ENCODE measurements at places on chromosomes 4 and X.
A peak's percentile ranks its signal among the peaks of the same experiment; 100 is the strongest.

DNA sequence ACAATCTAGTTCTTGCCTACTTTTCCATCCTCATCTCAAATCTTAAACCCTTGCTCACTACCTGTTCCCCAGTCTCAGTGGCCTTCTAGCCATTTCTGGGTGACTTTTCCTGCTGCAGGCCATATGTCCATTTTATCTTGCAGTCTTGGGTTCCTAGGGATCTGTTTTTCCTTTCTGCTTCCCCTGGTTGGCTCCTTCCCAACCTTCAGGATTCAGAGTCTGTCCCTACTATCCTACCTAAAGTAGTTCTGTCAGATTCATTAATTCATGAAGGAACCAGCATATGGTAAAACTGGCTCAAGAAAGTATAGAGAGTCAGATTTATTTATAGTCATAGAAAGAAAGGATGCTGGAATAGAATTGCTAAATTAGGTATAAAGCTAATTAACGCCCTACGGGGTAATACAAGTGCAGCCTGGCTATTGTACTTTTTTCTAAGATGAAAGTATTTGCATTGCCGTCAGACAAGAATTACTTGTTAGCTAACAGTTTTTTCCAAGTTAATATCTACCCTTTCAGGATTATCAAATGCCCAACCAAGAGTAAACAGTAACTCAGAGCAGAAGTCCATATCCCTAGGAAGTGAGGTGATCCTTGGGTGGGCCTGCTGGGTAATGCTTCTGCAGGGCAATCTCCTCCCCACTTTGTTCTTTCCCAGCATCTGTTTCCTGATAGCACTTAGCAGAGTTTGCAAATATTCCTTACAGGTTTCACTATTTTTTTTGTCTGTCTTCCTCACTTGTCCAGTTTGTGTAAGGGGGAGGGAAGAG, 63.6 kb downstream of the REPS2 start:
- DNase-seq, result no peak

GRCh38 chrX:132094164-132094563, 33.7 kb downstream of the FRMD7 start:
- DNase-seq, result peak; percentile 61

- no peak for DNase-seq
Measured at GRCh38 chr4:31139767-31140166, 419.6 kb downstream of the PCDH7 start.

DNA sequence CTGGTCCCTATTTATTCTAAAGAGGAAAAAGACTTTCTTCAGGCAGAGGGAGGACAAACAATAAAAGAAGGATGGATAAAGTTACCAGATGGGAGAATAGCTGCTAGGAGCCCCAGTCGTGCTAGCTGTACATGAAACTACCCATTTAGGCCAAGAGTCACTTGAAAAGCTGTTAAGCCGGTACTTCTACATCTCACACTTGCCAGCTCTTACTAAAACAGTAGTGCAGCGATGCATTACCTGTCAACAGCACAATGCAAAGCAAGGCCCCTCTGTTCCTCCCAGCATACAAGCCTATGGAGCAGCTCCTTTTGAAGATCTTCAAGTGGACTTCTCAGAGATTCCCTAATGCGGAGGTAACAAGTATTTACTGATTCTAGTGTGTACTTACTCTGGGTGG, 1138.8 kb downstream of the ARAP2 start:
- no peak for DNase-seq

DNA sequence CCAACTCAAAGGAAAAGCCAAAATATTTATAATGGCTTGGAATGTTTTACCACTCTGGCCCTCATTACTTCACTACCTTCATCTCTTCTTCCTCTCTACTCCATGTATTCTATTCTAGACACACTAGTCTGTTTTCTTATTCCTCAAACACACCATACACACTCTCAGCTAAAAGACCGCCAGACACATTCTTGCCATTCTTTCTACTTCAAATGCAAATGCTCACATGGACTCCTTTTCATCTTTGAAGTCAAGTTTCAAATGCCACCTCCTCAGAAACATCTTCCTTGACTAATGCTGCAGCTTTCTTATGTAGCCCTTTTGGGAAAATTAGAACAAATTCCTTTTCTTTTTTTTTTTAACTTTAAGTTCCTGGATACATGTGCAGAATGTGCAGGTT, 412.9 kb upstream of the FMR1 start:
- no peak for DNase-seq

GRCh38 chr4:40414673-40415072, 79.5 kb downstream of the CHRNA9 start:
- DNase-seq, result no peak

DNA sequence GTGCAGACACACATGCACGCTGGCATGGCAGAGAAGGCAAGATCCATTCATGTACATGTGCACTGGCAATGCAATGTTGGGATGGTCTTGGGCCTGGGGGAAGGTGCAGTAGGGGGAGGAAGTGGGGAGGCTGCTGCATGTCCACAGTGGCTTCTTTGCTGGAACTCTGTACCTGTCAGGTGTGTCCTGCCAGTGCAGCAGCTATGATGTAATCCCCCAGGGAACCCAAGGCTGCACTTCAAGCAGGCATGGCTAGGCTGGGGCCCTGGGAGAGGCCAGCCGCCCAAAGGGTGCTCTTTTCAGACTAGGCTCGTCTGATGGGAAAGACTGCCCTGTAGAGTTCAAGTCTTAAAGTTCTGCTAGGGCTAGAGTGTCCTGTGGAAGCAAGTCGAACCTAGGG, 1304.0 kb downstream of the FAM133A start:
- DNase-seq, result no peak

DNA sequence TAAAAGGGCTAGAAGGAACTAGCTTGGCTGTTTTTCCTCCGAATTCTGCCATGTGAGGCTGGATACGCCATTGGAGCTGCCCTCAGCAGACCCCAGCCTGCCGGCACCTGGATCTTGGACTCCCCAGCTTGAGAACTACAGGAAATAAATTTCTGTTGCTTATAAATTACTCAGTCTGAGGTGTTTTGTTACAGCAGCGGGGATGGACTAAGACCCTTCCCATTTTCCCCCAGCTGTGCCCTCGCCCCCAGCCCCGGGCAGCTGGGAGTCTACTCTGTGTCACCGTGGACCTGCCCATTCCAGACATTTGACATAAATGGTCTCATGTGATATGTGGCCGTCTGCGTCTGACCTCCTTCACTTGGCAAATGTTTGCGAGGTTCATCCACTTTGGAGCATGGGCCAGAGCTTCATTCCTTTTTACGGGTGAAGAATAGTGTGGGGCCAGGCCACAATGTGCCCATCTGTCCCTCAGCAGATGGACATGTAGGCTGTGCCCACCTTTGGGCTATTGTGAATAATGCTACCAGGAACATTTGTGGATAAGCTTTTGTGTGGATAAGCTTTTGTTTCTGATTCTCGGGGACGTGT, 30.7 kb upstream of the SPON2 start:
- no peak for DNase-seq

DNA sequence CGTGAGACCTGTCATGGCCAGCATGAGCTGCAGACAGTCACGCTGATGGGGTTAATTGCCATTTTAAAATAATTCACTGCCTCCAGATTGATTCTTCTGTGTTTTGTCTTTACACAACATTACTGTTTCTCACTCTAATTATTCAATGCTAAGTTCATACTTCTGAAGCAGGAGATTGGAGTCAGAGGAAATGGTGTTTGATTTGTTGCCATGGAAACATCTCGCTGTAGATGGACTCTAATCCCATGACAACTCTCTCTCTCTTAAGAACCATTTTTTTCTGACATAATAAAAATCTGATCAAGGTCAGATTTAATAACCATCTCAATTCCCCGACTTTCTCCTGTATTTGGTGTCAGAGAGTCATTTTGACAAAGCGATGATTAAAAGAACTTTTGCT, 209.0 kb downstream of the IDS start:
- DNase-seq, result no peak

DNA sequence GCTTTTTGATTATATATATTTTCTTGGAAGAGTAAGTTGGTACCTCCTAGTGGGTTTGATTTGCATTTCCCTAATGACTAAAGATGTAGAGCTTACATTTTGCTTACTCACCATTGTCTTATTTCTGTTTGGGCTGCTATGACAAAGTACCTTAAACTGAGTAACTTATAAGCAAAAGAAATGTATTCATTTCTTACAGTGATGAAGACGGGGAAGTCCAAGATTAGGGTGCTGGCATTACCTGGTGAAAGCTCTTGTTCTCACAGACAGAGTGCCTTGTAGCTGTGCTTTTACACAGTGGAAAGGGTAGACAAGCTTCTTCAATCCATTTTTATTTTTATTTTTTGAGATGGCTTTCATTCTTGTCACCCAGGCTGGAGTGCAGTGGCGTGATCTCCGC, 229.2 kb upstream of the AGA start:
- no peak for DNase-seq

- no peak for DNase-seq
Measured at GRCh38 chrX:47645530-47645929, 4.8 kb downstream of the ELK1 start.

- DNase-seq, result no peak
Measured at GRCh38 chr4:80005863-80006262, 67.2 kb downstream of the ANTXR2 start.

DNA sequence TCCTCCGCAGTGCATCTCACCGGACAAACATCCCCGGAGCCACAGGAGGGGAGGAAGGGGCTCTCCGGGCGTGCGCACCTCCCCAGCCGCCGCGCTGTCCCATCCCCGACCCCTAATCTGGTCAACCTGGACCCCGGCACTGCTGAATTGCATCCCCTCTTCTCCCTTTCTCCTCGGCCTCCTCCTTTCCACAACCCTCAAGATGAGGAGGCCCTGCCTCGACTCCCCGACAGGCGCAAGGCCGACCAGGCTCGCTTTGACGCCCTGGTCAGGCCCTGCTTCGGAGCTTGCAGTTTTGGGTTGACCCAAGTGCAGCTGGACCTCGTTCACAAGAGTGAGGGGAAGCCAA, 2.3 kb downstream of the PDGFRA start:
- no peak for DNase-seq

GRCh38 chr4:154399259-154399974, 92.2 kb downstream of the DCHS2 start:
- no peak for DNase-seq

GRCh38 chrX:153395613-153396319, 5.4 kb downstream of the PNMA6E start:
- no peak for DNase-seq

GRCh38 chr4:7233006-7233580, 40.8 kb downstream of the SORCS2 start:
- DNase-seq, result no peak

DNA sequence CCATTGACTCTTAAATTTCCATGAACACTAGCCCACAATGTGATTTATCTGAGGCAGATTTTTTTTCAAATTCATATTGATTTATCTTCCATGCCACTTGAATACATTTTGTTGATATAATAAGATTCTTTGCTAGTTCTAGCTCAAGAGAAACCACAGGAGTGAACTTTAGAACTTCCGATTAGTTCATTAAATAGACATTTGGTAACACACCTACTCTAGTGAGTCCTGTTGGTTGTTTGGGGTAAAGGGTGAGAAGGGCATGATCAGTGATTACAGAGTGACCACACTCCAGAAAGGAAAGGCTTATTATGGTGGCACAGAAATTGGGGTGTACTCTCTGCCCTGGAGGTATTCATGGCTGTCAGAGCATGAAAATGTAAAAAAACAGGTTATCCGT, 120.4 kb downstream of the CDKL5 start:
- DNase-seq, result no peak

GRCh38 chr4:55965585-55965984, 16.8 kb downstream of the CEP135 start:
- no peak for DNase-seq

GRCh38 chr4:166049036-166049435, 176.0 kb downstream of the TLL1 start:
- no peak for DNase-seq

GRCh38 chrX:153947009-153947769, 2.7 kb upstream of the RENBP start:
- DNase-seq, result peak; percentile 62

- peak; percentile 29 for DNase-seq
Measured at GRCh38 chrX:129653971-129654651, 645 bp downstream of the APLN start.

DNA sequence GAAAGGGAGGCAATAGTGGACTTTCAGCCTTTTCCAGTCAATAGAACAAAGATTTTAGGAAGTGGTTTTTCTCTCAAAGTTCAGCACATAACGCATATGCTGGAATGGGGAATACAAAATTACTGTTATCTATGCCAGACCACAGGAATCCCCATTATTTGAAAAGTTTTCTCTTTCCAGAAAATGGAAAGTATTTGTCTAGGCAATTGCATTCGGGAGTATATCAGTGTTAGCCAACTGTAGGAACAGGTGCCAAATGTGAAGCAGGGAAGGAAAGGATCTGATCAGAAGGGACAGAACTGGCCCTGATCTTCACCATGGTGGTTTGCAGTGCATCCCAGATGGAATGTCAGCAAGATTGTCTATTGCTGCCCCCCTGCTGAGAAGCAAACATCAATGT, 213.6 kb downstream of the CPE start:
- peak; percentile 88 for DNase-seq

DNA sequence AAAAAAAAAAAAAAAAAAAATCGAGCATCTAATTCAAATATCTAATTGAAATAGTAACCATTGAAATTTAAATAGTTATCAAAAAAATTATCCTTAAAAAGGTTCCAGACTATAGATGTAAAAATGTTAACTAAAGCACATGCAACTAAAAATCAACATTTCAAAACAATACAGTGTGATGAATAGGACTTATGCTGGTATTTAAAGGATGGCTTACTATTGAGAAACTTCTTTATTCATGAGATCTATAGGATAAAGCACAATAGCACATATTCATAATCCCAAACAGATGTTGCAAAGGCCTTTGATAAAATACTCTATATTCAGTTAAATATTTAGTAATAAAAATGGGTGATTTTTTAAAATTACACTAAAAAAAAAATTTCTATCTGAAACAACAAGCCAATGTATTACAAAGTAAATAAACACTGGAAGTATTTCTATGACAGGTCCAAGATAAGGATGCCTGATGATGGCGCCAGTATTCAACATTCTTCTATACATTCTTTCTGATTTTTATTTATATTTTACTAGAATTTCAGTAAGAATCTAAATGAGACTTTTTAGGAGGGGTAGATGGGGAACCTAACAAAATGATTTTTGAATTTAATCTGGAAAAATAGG, 26.3 kb downstream of the DCLK2 start:
- DNase-seq, result no peak

- DNase-seq, result no peak
Measured at GRCh38 chrX:118773782-118774181, 46.4 kb downstream of the IL13RA1 start.

DNA sequence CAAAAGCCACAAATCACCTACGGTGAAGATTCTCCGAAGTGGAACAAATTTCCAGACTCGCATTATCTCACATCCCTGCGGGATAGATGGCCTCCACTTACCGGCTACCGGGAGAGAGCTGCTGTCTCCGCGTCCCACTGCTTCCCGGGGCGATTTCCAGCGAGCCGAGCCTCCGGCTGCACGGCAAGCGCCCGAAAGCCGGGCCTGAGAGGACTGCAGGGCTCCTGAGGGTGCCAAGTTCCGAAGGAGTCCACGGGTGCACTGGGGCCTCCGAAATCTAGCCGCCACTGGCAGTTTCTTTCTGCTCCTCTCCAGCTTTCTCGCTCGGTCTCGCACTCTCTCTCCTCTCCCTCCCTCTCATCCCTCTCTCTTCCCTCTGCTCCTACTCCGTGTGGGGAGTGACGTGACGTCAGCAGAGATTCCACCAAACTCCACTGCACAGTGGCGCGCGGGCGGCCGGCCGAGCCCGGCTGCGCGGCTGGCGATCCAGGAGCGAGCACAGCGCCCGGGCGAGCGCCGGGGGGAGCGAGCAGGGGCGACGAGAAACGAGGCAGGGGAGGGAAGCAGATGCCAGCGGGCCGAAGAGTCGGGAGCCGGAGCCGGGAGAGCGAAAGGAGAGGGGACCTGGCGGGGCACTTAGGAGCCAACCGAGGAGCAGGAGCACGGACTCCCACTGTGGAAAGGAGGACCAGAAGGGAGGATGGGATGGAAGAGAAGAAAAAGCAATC, 14.0 kb upstream of the PITX2 start:
- DNase-seq, result no peak

All from fibroblast of lung (primary cell).